ENCODE measurements at places on chromosomes 11 and 22. TPM values are rescaled to one million over a fixed set of nuclear protein-coding genes. Genes with fewer than 3 reads are reported as not detected.

TRIM49 gene
- total RNA-seq: not detected

MN1 gene
- total RNA-seq: 3.3 TPM

PATE1 gene
- total RNA-seq: not detected

GALNT18 gene
- total RNA-seq: 13.3 TPM

ACAT1 gene
- 40.1 TPM for total RNA-seq

GAL3ST1 gene
- total RNA-seq: 0.73 TPM

ZDHHC5 gene
- total RNA-seq: 91.9 TPM

NLRP14 gene
- total RNA-seq: 0.57 TPM

BRSK2 gene
- total RNA-seq: 1.7 TPM

TSKU gene
- 79.5 TPM for total RNA-seq

Data from ureter (tissue), 1 donor.